ENCODE measurements at places on chromosomes 11 and 22. TPM values are rescaled to one million over a fixed set of nuclear protein-coding genes. Genes with fewer than 3 reads are reported as not detected.

CFAP300 gene
- total RNA-seq, result not detected

CDC42BPG gene
- 0.33 TPM for total RNA-seq

LRRC74B gene
- total RNA-seq, result not detected

APOL5 gene
- total RNA-seq, result not detected

TESMIN gene
- total RNA-seq, result 5.3 TPM

OR5B12 gene
- total RNA-seq, result not detected

KCNJ4 gene
- not detected for total RNA-seq

NXPE1 gene
- not detected for total RNA-seq

DDIAS gene
- 12.3 TPM for total RNA-seq

SVIP gene
- total RNA-seq, result 15.5 TPM

ATG16L2 gene
- 8.9 TPM for total RNA-seq

CABP7 gene
- not detected for total RNA-seq

CCDC157 gene
- total RNA-seq, result 1.3 TPM

TMEM45B gene
- total RNA-seq, result 0.07 TPM

C11orf97 gene
- total RNA-seq, result not detected

KIRREL3 gene
- total RNA-seq, result not detected

RASGRP2 gene
- not detected for total RNA-seq

RAB38 gene
- total RNA-seq, result 12.3 TPM

ARHGAP8 gene
- total RNA-seq, result not detected

XKR3 gene
- not detected for total RNA-seq

ATM gene
- total RNA-seq, result 22.3 TPM

ST3GAL4 gene
- total RNA-seq, result 23.1 TPM

HEPN1 gene
- total RNA-seq, result not detected

All from mammary microvascular endothelial cell (primary cell).